ENCODE measurements at places on chromosomes 1 and 21. TPM values are rescaled to one million over a fixed set of nuclear protein-coding genes. Genes with fewer than 3 reads are reported as not detected.

DCDC2B gene
- total RNA-seq: not detected

- DNase-seq: no peak
Measured at GRCh38 chr1:87436534-87436933, 107.9 kb downstream of the LMO4 start.

DNA sequence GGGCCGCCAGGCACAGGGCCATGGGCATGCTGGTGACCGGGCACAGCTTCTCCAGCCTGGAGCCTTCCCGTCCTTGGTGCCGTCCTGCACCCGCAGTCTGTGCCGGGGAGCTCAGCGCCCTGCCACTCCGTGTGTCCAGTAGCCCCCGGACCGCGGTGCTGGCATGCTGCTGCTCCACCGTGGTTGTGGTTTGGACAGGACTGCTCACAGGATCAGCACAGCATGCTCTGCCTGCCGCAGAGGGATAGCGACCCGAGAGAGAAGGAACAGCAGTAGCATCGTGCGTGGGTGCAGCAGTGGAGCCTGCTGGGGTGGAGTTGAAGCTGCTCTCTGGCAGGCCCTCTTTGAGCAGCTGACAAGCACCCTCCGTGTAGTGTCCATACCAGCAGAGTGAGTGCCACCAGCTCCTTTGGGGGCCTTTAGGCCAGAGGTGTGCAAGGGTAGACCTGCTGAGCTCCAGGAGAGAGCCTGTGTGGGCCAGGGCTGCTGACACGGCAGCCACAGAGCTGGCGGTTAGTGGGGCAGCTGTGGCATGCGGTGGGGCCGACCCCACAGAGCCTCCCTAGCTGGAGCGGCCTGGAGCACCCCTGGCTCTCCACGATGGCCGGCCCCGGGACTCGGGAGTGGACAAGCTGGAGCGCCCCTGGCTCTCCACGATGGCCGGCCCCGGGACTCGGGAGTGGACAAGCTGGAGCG, 6.4 kb upstream of the PCBP3 start:
- DNase-seq: no peak

DNA sequence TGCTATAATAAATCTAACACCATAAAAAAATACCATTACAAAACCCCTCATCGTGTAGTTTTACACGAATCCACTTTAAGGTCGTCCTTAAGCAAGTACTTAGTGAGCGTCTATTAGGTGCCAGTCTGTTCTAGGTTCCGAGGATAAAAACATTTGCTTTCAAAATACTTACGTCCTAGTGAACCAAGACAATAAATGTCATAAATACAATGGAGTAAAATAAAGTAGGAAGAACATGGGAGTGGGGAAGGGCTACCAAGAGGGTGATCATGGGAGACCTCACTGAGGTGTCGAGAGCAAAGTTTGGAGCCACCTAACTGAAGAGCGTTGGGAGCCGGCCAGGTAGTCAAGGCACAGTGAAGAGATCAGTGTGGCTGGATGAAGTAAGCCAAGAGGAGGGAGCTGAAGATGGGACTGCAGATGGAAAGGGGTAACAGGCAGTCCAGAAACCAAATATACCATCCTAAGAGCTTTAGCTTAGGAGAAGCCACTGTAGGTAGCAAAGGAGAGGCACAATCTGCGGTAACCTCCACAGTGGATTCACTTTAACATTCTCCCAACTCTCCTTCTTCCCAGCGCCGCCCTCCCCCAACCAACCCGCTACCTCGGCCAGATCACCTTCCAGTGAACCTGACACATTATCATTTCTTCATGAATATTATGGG, 684 bp downstream of the LTN1 start:
- DNase-seq: peak; percentile 52
